Thoracic aorta (tissue), 2 donors: ENCODE measurements at places on chromosomes 6 and 20. TPM values are rescaled to one million over a fixed set of nuclear protein-coding genes. Genes with fewer than 3 reads are reported as not detected.

DNA sequence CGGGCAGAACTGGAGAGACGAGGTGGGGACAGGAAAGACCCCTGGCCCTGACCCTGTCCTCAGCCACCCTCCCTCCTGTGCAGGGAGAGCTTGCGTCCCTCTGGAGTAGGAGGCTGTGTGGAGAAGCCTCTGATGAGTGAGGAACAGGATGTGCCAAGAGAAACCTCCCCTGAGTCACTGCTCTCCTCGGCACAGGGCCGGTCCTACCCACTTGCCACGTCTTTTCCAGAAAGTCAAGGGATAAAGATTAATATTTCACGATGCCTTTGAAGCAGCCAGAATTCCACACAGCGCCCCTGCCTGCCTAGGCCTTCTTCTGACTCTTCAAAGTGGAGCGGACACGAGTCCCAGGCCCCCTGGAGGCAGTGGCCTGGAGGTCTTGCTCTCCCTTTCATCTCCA lies 34.9 kb upstream of the THBS2 start:
- no peak for DNase-seq

DNA sequence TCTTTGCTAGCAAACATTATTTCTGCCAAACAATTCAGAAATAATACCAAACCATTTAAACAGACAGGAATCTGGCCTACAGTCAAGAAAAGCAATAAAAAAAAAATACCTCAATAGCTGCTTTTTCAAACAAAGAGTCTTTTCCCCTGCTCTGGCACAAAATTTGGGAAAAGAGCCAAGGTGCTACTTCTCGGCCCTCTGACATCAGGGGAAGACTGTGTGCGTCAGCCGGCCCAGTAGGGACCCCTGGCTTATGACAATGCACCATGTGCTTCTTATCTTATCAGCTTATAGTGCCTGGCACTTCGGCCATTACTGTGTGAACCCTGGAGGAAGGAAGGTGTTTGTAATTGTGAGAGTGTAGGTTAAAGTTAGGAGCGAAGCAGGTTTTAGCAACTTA lies 89.4 kb downstream of the PDE10A start:
- no peak for DNase-seq

- no peak for DNase-seq
These were observed 10.5 kb downstream of the SLC13A3 start for GRCh38 chr20:46640536-46641311.

DNA sequence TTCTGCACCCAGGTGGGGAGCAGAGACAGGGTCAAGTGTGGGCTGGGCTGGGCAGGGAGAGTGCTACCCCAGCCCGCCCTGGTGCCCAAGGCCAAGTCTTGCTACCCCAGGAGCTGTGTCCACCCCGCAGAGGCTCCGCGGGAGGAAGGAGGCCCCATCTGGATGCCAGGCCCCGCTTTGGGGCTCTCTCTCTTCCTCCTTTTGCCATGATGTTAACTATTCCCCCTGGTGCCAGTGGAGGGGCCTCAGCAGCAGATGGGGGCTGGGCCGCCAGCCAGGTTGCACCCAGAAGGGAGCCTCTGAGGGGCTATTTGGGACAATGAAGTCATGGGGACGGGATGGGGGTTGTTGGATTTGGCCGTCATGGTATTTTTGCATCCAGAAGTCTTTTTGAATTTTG lies 9.3 kb downstream of the SLC17A9 start:
- no peak for DNase-seq

- no peak for DNase-seq
These were observed 8.8 kb downstream of the CD109 start for GRCh38 chr6:73704798-73705197.

- no peak for DNase-seq
These were observed 42.7 kb upstream of the CLDN20 start for GRCh38 chr6:155221086-155221485.

GRCh38 chr6:85706272-85706671 lies 63.6 kb upstream of the SYNCRIP start:
- no peak for DNase-seq

GRCh38 chr20:44109951-44110361 lies 77.0 kb downstream of the JPH2 start:
- DNase-seq = no peak

- no peak for DNase-seq
These were observed 5.4 kb downstream of the GID8 start for GRCh38 chr20:62943396-62943795.

- no peak for DNase-seq
These were observed 171.3 kb downstream of the CDC5L start for GRCh38 chr6:44558832-44559251.

DNA sequence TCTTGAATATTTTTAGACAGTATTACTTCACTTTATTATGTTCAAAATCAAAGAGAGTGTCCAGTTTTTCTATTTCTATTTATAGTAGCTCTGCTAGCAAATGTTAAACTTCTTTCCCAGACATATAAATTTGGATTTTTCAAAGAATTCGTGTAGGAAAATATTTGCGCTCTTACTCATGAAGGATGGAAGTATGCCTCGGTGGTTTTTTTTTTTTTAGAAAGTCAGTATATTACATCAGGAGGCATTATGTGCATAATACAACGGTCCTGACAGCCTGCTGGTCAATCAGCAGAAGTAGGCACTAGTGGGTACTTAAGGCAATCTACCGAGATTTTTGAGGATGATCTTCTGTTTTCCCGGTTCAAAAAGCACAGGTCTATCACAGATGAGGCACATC lies 249.3 kb downstream of the TBX18 start:
- DNase-seq = no peak

GRCh38 chr20:60117065-60117464 lies 158.8 kb downstream of the CDH26 start:
- DNase-seq = no peak

DNA sequence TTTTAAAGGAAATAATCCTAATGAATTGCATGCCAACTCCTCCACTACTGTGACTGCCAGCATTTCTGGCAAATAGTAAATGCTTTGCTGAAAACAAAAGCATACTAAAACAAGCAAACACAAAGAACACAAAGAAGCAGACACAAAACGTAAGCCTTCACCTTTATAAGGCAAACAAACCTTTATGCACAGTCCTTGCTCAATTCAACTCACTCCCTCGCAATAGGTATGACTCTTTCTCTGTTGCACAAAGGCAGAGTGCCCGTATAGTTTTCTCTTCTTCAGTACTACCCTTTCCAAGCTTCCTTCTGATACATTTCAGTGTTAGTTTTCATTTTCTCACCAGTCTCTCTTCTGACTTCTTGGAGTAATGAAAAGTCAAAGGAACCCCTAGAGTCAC lies 63.9 kb downstream of the PDE10A start:
- DNase-seq = no peak

DNA sequence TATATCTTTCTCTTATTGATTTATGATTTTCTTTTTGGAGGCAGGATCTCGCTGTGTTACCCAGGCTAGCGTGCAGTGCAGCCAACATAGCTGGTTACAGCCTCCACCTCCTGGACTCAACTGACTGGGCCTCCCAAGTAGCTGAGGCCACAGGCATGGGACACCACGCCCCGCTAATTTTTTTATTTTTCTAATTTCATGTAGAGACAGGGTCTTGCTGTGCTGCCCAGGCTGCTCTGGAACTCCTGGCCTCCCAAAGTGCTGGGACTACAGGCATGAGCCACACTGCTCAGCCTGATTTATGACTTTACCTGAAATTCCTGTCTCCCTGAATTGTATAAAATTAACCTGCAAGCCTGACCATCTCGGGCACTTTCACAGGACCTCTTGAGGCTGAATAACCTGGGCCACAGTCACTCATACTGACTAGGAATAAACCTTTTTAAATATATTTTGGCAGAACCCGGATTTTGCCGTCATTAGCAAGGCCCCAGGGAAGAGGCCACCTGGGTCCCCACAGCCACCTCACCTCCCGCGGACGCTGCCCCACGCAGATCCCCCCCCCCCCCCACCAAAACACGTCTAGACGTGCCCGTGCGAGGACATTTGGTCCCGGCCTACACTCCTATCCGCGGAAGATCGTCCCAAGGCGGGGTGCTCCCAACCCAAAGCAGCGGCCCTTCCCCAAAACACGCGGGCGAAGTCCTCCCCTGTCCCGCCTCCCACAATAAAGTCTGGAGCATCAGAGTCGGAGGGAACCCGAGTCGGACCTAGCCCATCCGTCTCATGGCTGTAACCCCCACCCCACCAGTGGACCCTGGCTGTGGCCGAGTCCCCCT lies 902 bp downstream of the ZNF337 start:
- DNase-seq = no peak

DNA sequence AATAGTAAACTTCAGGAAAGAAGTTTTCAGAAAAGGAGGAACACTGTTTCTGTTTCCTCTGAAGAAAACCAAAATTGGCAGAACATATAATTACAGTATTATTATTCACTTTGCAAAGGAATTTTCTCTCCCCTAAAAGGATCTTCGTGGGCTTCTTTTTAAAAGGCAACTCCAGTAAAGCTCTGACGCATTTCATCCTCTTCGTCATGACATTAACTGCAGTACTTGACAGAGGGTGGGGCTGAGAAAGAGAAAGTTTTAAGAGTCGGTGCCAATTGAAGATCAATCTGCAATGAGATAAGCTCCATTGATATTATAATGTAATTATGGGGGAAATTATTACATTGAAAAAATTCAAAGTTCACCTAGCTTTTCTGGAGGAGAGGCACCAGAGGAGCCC lies 75.8 kb downstream of the MYB start:
- DNase-seq = no peak

DNA sequence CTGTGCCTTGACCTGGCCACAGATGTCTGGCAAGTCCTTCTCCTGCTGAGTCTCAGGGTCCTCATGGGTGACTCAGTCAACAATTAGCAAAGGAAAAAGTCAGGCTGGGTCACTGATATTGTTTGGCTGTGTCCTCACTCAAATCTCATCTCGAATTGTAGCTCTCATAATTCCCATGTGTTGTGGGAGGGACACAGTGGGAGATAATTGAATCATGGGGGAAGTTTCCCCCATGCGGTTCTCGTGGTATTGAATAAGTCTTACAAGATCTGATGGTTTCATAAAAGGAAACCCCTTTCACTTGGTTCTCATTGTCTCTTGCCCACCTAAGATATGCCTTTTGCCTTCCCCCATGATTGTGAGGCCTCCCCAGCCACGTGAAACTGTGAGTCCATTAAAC lies 45.7 kb downstream of the PREX1 start:
- no peak for DNase-seq

DNA sequence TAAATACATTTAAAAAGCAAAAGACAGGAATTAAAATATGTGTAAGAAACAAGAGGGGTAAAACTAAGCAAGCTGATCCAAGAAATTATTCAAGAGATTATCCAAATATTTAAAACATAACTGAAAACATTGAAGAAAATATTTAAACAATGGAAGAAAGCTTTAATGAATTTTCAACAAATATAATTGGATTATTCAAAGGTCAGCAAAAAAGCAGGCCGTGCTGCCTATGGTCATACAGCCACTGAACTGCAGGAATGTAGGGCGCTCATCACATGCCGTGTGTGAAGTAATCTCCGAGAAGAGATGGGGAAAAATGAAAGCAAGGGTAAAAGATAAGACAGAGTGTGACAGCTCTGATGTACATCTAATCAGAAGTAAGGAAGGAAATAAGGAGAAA lies 1195.4 kb upstream of the EYS start:
- DNase-seq = no peak

- DNase-seq = no peak
These were observed 122.8 kb upstream of the PHACTR3 start for GRCh38 chr20:59481477-59482018.

- DNase-seq = peak; percentile 77
These were observed 54.1 kb downstream of the RBM38 start for GRCh38 chr20:57445298-57445697.

GRCh38 chr6:164401871-164402270 lies 907.5 kb downstream of the C6orf118 start:
- DNase-seq = no peak

DNA sequence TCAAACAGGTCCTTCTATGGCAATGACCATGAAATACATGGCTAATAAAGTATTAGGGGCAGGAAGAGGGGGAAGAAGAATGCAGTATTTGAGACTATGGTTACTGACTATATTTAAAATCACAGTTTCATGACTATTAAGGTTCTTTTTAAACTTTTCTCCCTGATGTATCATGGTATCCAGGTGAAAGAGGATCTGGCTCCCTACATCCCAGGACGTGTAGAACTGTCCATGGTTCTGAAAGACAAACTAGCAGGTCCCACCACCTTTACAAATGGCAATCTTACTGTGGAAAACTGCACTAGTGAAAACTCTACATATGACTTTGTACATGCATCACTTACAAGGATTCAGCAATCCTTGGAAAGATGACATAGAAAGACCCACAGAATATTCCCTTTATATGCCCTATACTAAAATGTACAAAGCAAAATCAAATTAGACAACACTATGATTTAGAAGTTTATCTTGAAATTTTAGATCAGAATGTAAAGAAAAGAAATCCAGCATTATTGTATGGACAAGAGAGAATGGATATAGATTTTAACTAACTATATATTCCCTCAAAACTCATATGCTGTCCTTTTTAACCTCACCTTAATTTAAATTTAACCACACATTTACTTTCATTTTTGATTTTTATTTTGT lies 33.5 kb downstream of the RPP21 start:
- DNase-seq = no peak

- no peak for DNase-seq
These were observed 17.4 kb downstream of the RCAN2 start for GRCh38 chr6:46473881-46474280.

DNA sequence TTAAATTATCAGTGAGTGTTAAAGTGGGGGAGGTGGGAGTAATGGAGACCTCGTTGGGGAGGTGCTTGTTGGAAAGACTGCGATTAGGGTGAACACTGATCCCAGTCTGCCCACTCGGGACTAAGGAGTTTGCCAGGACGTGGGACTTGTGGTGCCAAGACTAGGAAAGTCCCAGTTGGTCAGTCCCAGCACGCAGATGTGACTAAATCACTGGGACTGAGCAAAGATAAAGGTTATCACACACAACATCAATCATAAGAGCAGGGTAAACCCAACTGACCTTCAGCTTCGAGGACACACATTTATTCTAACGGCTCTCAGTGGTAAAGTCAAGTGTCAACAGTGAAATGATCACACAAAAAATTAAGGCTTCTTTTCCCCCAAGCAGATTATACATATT lies 45.5 kb downstream of the PDE10A start:
- DNase-seq = no peak

GRCh38 chr20:51831866-51832265 lies 29.5 kb upstream of the SALL4 start:
- no peak for DNase-seq

- DNase-seq = no peak
These were observed 65.9 kb downstream of the RIN2 start for GRCh38 chr20:19823971-19824370.

Gene ULBP3
- total RNA-seq = 3.0 TPM

Gene GPR63
- 0.99 TPM for total RNA-seq

Gene GDAP1L1
- total RNA-seq = not detected

Gene SLC52A3
- 0.54 TPM for total RNA-seq

Gene PPIL6
- total RNA-seq = 2.2 TPM

Gene BHLHE23
- total RNA-seq = not detected

Gene CST5
- total RNA-seq = not detected

Gene MOG
- total RNA-seq = not detected

Gene ARMC12
- total RNA-seq = not detected

Gene ACOT8
- 20.5 TPM for total RNA-seq

Gene TEAD3
- total RNA-seq = 50.8 TPM

Gene LAMA2
- 111 TPM for total RNA-seq
